ENCODE measurements at places on chromosomes 12 and 14.

DNA sequence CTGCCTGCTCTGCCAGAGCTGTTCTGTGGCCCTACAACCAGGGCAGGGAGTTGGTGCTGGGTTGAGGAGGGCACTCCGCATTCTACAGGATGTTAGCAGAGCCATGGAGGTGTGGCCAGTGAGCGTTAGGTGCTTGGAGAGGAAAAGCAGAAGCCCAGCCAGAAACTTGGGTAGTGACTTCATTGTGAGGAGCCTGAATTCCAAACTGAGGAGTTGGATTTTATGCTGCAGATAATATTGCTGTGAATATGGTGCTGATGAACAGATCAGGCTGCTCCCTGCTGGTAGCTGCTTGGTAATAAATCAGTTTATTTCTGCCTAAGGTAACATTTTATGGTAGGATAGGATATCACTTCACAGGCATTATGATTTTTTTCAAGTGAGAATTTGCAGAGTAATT is 7.1 kb upstream of the CCDC175 start:
- no peak for DNase-seq

DNA sequence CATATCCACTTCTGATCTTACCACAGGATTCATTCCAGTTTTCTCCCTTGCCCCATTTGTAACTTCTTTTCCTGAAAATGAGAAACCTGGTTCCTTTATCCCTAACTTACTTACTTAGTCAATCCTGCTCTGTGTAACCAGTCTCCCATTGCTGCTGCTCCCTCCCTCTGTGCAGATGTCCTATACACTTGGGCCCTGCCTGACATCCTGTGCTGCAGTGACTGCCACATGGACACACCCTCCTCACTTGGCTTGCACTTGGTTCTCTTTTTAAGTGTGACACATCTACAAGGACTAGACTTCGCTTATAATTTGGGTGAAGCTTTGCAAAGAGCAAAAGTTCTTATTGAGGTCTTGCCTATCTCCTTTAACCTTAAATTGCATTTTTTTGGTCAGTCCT is 51.4 kb downstream of the FGD4 start:
- DNase-seq, result no peak

DNA sequence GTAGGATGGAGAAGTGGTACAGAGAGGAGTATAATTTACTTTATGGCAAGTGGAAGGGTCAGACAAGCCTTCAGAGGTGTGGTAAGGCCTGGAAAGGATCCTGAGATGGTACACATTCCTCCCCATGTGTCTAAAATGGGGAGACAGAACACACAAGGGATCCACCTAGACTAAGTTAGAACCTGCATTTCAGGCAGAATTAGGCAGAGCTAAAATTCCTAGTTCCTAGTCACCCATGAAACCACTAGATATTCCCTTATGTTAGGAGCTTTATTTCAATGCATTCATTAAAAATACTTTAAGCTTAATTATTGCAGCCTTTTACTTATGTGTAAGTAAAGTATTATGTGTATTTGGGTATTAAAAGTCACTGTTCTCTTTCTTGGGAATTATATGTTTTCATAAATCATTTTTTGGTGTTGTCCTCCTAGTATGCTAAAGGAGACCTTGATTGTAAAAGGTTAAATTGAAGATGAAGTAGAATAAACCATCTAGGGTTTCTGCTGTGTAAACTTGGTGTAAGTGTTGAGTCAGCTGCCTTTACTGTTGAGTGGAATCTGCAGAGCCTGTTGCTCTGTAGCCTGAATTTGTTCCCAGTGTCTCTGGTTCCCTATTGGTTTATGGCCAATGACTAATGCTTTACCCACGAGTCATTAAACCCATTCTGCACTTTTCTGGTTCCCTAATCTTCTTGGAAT is 423.2 kb downstream of the ATP23 start:
- no peak for DNase-seq

DNA sequence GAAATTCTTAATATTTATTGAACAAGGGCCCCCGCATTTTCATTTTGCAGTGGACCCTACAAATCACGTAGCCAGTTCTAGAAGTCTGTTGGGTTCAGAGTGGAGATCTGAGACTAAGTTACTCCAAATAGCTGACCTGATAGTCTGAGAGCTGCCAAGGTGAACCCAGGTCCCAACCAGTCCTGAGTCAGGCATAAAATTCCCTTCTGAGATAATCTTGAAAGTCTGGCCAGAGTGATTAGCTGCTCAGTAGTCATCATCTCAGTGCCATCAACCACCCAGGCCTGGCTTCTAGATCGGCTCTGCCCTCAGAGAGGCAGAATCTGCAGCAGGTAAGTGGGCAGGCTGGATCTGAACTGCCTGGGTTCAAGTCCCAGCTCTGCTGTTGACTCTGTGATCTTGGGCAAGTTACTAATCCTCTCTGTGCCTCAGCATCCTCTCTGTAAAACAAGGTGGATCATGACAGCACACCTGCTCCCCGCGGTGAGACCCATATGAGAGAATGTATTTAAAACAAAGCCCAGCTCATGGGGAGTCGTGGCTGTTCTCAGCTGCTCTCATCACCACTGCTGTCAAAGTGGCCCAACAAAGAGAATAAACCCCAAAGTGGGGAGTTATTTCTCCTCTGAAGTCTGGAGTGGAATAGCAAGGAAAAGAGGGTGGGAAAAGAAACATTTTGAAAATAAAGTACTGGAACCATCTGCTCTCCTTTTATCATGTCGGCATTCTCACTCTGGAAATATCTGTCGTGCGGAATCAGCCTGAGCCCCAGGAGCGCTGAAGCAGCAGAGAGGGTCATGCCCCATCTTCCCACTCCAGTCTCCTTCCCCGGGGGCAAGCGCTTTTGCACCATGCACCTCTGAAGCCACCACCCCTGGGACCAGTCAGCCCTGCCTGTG is 193.3 kb downstream of the DPF3 start:
- DNase-seq, result no peak

- no peak for DNase-seq
Observed at GRCh38 chr12:124422570-124423523, 128.0 kb downstream of the RFLNA start.

GRCh38 chr14:24064091-24064795 is 7.1 kb upstream of the CPNE6 start:
- no peak for DNase-seq

All from stimulated activated CD4-positive, alpha-beta T cell treated with anti-CD3 and anti-CD28 coated beads, Interleukin-15, amount 100 ng/mL, for 1 hour (primary cell).